ENCODE measurements at places on chromosomes 4 and X. TPM values are rescaled to one million over a fixed set of nuclear protein-coding genes. Genes with fewer than 3 reads are reported as not detected.

- no peak for DNase-seq
Measured at GRCh38 chr4:98577956-98578355, 80.5 kb downstream of the TSPAN5 start.

The BEX5 gene
- polyA plus RNA-seq: 10.4 TPM

DNA sequence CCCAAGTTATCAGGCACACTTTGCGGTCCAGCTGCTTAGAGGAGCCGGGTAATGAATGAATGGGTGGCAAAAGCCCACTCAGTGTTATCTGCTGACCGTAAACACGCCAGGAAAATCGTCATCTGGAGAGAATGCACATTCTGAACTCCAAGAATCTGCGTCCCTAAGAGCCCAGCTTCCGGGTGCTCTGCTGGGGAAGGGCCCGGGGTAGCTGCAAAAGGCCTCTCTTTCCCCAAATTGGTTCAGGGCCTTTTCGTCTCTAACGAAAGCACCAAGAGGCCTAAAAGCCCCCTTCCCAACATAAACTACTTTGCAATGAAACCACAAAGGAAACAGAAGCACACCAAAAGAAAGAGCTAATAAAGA, 1.6 kb upstream of the SFRP2 start:
- no peak for DNase-seq

The CRMP1 gene
- 31.5 TPM for polyA plus RNA-seq

The TCEAL7 gene
- 27.3 TPM for polyA plus RNA-seq

DNA sequence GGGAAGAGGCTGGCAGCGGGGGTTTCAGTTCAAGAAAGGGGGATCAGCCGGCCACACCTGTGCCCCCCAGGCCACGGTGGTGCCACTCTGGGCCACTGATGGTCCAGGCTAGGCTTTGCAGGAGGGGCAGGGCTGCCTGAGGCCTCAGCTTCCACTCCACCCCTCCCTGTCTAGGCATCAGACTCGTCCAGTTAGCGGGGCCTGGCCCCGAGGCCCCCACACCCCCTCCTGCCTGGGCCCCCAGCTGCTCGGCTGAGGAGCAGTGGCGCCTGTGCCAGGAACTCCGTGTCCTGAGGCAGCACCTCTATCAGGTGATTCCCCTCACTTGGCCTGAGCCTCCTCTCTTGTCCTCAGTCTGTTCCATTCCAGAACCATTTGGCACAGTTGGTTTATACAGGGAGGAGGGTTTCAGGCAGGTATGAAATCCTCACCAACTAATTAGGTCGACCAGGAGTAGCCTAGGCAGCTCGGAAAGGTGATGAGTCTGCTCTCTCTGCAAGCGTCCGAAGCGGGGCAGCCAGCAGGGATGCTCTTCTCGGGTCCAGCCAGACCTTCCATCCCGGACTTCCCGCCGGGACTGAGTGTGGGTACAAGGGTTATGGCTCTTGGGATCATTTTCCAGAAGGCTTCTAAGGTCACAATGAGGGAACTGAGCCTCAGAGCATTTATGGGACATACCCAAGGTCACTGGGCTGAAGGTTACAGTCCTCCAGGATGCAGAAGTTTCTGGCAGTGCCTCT, 2.1 kb downstream of the NSG1 start:
- DNase-seq: no peak

The CLNK gene
- 0.52 TPM for polyA plus RNA-seq

- DNase-seq: no peak
Measured at GRCh38 chrX:120305531-120306141, 5.6 kb downstream of the TMEM255A start.

DNA sequence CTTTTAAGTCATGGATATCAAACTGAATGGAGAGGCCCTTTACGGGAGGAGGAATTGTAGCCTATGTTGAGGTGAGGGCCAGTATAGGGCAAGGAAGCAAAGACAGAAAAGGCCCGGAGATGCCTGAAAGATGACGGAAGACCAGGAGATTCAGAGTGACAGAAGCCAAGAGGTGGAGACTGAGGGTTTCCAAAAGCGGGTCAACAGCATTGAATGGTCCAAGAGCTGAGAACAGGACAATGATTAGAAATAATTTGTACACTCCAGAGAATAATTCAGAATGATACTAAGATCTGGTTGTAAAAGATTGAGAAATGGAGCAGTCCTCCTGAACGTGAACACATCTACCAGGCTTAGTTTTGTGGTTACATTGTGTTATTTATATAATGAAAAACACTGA, 45.5 kb upstream of the ZNF518B start:
- no peak for DNase-seq

GRCh38 chr4:42453612-42454011, 56.3 kb downstream of the SHISA3 start:
- no peak for DNase-seq

GRCh38 chrX:16002185-16002584, 121.2 kb upstream of the GRPR start:
- DNase-seq: no peak

DNA sequence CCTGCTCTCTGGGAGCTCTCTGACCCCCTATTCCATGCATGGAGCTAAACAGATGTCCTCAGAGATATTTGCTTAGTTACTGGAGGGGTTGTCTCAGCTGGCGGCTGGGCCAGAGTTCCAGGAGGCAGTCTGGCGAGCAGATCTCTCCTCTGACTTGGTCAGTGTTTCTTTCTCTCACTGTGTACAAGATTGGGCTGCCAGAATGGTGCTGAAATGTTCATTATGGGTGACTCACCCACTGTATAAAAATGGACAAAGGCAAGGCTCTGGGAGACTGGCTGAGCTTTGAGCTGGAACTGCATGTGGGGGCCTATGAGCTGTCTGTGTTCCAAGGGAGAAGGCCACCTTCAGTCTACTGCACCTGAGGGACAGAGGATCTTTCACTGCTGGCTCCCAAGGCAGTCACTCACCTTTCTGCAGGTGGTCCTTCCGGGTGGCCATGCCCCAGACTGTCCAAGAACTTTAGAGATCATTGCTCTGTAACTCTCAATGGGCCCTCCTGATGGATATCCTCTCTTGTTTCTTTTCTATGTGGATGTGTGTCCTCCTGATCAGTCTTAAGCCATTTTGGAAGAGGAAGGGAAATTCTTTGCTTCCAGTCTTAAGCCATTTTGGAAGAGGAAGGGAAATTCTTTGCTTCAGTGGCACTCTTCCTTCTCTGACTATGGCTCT, 88.2 kb downstream of the CFAP299 start:
- DNase-seq: no peak

GRCh38 chrX:32525234-32525633, 686.1 kb downstream of the DMD start:
- DNase-seq: no peak

The TECRL gene
- polyA plus RNA-seq: 0.16 TPM

DNA sequence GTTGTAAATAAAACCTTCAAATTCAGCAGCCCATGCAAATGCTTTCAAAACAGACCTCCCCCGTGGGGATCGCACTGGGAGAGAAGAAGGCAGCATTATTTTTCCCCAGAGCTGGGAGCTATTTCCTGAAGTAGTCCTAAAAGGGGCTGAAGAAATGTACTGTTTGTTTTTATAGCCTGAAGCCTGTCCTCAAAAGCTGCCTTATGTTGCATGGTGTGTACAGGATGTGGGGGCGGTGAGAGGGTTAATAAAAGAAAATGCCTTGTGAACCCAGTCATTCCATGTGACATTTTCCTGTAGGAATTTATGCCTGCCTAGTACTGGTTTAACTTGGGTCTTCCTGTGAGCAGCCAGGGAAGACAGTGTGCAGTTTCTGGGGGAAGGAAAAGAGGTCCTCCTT, 144.1 kb downstream of the SOWAHB start:
- no peak for DNase-seq

The UBA6 gene
- polyA plus RNA-seq: 27.2 TPM

DNA sequence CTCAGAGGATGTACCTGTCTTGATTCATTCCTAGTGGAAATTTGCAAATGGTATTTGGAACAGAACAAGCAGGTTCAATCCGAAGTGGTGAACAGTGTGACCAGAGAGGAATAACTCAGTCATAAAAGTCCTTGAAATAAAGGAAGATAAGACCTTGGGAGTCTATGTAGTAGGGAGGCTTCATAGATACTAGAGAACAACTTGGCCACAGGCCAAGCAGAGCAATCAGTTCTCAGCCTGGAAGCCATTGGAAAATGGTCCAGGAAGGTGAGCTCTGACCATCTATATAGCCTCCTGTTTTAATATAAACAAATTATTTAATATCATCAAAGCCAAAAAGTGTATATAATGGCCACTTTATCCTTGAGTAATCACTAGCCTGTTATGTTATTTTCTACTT, 11.3 kb downstream of the TXK start:
- no peak for DNase-seq

Data from large intestine (tissue), 12 donors.